ENCODE measurements at places on chromosomes 7 and 10.

- no peak for DNase-seq
These were observed 168.0 kb downstream of the SNX10 start for GRCh38 chr7:26459540-26460193.

- no peak for DNase-seq
These were observed 3.5 kb downstream of the PTPRE start for GRCh38 chr10:127910464-127910770.

- peak; percentile 75 for DNase-seq
These were observed 13.0 kb downstream of the BCAP29 start for GRCh38 chr7:107593025-107593410.

DNA sequence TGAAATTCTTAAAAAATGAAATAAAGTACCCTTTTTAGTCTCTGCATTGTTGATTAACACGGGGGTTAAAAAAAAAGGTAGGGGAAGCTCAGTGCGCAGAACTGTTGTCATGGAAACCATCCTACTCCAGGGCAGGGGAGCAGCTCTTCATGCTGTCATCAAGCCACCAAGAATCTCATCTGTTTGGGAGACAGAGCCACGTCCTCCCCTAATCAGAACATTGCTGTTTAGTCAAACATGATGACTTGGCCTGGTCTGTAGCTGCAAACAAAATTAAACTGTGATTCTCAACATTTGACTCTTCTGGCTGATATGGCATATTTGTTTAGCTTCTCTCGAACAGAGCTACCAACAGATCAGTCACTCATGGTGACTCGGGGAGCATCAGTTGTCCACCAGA lies 254.4 kb upstream of the KLF14 start:
- DNase-seq: no peak

DNA sequence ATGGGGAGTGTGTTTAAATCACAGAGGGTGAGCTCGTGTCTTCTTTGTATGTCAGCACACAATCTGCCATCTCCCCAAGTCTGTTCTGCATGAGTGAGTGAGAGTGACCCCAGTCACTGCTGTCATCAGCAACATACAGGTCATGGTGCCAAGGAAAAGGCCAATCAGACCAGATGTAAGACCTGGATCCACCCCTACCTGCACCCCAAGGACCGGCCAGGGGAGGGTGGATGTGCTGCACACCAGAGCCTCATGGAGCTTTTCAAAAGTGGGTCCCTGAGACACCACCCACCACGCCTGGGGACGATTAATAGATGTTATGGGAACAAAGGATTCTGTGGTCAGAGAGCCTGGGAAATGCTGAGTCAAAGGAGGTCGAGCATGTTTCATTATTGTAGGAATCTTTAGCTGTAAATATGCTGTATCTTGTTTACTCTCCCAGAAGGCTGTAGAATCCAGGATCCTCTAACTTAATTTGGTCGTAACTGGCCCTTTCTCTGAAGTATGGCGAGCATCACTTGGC lies 420.5 kb downstream of the RPS24 start:
- no peak for DNase-seq

DNA sequence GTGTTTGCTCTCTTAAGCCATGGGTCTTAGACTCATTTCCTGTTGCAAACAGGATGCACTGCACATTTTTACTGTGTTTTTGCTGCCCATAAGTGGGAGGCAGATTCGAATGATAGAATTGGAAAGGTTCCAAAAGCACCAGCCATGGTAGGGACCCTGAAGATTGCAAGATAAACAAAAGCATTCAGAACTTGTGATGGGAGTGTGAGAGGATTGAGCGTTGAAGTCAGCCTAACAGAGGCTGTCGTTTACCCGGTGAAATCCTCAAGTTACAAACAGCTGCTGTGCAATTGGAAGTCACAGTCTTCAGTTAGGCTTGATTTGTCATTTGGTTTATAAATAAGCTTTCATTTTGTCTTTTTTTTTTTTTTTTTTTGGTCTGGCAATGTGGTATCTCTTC lies 192.7 kb upstream of the MKI67 start:
- no peak for DNase-seq

Data from SK-MEL-5 (cell line).